GM12891 (cell line): ENCODE measurements at places on chromosomes 13 and 19.

GRCh38 chr13:113430378-113431110 lies 22.7 kb downstream of the ADPRHL1 start:
- no peak for DNase-seq

GRCh38 chr19:30202060-30202600 lies 170.1 kb upstream of the ZNF536 start:
- DNase-seq, result no peak

- DNase-seq, result no peak
These were observed 2.0 kb upstream of the PTOV1 start for GRCh38 chr19:49848938-49849337.

DNA sequence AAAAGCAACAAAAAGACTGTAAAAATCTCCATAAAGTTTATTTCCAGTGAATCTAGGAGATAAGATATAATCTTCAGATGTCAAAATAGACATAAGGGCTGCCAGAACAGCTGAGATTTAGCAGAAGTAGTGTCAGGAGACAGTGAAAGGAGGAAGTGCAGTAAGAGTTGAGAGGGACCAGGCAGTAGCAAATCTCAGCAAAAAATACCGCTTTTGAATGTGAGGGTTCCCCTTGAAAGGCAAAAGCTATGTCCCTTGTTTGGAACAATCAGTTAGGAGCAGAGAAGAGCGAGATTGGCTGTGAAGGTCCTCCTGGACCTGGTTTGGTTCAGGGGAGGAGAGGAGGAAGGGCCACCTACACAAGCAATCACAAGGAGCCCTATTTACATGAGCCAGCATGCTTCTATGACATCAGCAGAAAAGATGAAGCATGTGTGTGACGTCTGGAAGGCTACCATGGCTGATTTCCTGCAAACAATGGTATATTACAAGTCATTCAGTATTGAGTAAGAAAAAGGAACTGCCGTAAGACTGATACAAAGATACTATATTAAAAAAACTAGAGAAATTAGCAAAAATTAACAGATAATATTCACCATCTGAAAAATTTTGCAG lies 98.9 kb upstream of the SIAH3 start:
- DNase-seq, result no peak

DNA sequence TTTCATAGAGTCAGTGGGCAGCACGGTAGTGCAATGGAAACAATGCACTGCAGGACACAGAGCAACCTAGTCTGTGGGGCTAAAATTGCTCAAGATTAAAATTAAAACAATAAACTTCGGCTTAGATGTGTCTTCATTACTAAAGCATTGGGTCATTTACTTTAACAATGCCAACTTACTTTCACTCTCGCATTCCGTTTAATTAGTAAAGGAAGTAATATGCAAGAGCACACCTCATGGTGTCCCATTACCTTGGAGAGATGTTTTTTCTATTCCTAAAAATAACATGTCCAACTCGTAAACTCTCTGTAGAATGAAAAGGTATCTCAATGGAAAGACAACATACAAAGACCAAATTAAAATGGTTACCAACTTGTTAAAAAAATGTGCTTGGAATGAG lies 738.4 kb downstream of the PCDH17 start:
- DNase-seq, result no peak
